ENCODE measurements at places on chromosomes 1 and 21. TPM values are rescaled to one million over a fixed set of nuclear protein-coding genes. Genes with fewer than 3 reads are reported as not detected.

Gene CRYZL1
- 21.2 TPM for total RNA-seq

Gene SLC35D1
- 15.3 TPM for total RNA-seq

Gene SLAMF6
- total RNA-seq: not detected

Gene SLAMF7
- total RNA-seq: not detected

Gene MXRA8
- 461 TPM for total RNA-seq

Gene PKP1
- total RNA-seq: 48.3 TPM

Gene S100A16
- total RNA-seq: 266 TPM

Gene COL18A1
- total RNA-seq: 2.5 TPM

Gene CYP4A22
- total RNA-seq: not detected

Gene PLA2G2A
- total RNA-seq: not detected

Gene FNDC5
- total RNA-seq: not detected

Gene IL20
- total RNA-seq: not detected

Gene TSPEAR
- total RNA-seq: not detected

Gene NGF
- total RNA-seq: 2.7 TPM

Gene PDXK
- total RNA-seq: 258 TPM

Gene RGS8
- total RNA-seq: not detected

Gene RYR2
- total RNA-seq: not detected

Gene SH3BGRL3
- 37.8 TPM for total RNA-seq

Gene DLGAP3
- under 0.01 TPM for total RNA-seq

Gene PLXNA2
- total RNA-seq: 5.1 TPM

Gene ITGB2
- total RNA-seq: not detected

Gene IRF6
- 28.7 TPM for total RNA-seq

Gene ARL8A
- 11.8 TPM for total RNA-seq

Gene AVPR1B
- not detected for total RNA-seq

Gene TRIM45
- total RNA-seq: 16.9 TPM

Gene ENTREP3
- total RNA-seq: 9.0 TPM

Gene NID1
- 3.1 TPM for total RNA-seq

Gene SERTAD4
- 4.7 TPM for total RNA-seq

Gene CENPF
- 8.6 TPM for total RNA-seq

Gene PRAMEF26
- not detected for total RNA-seq

Gene OR2AK2
- not detected for total RNA-seq

Gene IL19
- not detected for total RNA-seq

Gene SH2D5
- not detected for total RNA-seq

Gene TNFRSF4
- not detected for total RNA-seq

Gene NR0B2
- total RNA-seq: not detected

Gene B3GALT5
- total RNA-seq: 0.54 TPM

Gene GRHL3
- not detected for total RNA-seq

Gene SPATA46
- not detected for total RNA-seq

Gene WNT9A
- 5.1 TPM for total RNA-seq

Gene CLCA4
- not detected for total RNA-seq

Gene LCE1C
- total RNA-seq: not detected

Gene NT5C1A
- total RNA-seq: not detected

Gene NR5A2
- total RNA-seq: 0.79 TPM

Gene NCAM2
- total RNA-seq: not detected

Gene ZNF683
- total RNA-seq: not detected

Gene SPRR2F
- not detected for total RNA-seq

Gene DTL
- 9.8 TPM for total RNA-seq

Gene SAMD13
- total RNA-seq: 0.39 TPM

Gene CELA2B
- total RNA-seq: not detected

Gene CR1
- total RNA-seq: not detected

Gene PIK3C2B
- 64.8 TPM for total RNA-seq

Gene WDR64
- 1.2 TPM for total RNA-seq

Gene PROK1
- total RNA-seq: 0.11 TPM

Gene PCP4L1
- not detected for total RNA-seq

Gene C1orf185
- total RNA-seq: not detected

Gene KRTAP21-3
- total RNA-seq: not detected

Gene DRAXIN
- not detected for total RNA-seq
